ENCODE measurements at places on chromosomes 4 and X.

GRCh38 chrX:133185119-133185518 is 33.0 kb downstream of the TFDP3 start:
- DNase-seq = no peak

DNA sequence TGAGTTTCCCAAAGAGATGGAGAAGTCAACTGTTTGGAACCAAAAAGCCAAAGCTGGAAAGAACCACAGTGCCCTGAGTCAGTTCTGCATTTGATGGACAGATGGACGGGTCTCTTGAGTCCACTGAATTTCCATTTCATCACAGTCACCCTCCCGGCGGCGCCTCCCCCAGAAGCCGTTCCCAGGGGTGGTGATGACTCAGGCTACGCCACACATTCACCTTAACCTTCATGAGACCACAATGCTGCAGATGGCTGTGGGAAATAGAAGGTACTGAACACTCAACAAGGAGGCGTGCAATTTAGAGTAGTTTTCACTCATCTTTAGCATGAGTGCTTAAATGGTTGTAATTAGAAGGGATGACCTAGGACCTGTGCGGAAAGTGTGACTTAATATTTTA is 61.3 kb downstream of the STOX2 start:
- no peak for DNase-seq

DNA sequence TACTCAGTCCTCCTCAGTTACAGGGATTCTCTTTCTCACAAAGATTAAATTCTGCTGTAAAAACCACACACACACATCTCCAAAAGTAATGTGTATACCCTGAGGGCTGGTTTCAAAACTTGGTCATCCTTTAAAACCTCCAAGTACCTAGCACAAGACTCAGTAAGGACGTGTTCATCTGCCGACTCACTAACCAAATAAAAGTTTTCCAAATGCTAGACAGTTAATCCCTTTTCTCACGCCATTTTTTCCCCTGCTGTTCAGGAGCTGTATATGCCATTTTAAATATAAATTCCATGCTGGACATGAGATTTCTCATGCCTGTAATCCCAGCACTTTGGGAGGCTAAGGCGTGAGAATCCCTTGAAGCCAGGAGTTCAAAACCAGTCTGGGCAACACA is 3.9 kb upstream of the SAT1 start:
- DNase-seq = no peak

DNA sequence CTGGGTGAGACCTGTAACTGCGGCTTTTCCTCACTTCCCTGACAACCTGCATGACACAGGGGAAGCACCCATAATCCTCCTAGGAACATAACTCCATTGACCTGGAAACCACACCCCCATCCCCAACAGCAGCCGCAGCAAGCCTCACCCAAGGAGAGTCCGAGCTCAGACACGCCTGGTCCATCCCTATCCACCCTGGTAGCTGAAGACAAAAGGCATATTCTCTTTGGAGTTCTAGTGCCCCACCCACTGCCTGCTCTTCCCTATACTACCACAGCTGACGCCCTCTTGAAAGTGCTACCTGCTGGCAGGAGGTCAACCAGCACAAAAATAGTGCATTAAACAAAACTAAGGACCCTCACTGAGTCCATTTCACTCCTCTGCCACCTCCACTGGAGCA is 1080.9 kb upstream of the IGFBP7 start:
- DNase-seq = no peak

- DNase-seq = peak; percentile 54
These were observed 30.8 kb downstream of the RTL5 start for GRCh38 chrX:72100824-72101351.

- DNase-seq = no peak
These were observed 200.8 kb downstream of the CEP135 start for GRCh38 chr4:56149591-56149990.

GRCh38 chrX:3651277-3651676 is 62.2 kb downstream of the PRKX start:
- DNase-seq = no peak

DNA sequence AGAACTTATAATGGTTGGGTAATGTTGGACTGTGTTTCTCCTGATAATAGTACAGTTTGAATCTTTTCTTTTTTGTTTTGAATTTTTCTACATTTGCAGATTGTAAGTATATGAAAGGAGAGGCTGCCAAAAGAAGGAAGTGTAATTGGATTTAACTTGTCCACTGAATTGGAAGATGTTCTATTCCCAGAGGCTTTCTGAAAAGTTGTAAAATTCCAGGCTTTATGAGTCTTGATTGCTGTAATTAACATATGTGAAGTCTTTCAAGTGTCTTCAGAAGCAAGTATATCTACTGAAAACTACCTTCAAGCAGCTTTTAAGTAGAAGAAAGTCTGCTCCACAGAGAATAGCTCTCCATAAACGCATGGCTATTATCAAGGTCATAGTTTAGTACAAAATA is 2456.4 kb downstream of the PCDH7 start:
- no peak for DNase-seq

- DNase-seq = no peak
These were observed 31.8 kb downstream of the PLAC8 start for GRCh38 chr4:83082777-83083176.

DNA sequence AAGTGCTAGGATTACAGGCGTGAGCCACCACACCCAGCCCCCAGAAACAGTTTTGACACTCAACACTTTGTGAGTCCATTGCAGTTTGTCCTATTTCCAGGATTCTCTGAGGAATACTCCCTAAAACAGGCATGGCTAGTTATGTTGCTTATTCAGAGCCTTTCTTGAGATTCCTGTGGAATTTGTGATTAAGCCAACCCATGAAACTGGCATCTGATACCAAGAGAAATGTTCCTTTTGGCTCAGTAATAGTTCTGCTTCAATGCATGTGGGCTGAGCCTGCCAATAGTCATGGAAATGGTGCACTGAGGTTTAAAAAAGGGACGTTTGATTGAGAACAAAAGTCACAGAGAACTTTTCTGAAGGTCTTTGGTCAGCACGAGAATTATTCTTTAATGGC is 241.7 kb downstream of the PPP1R2C start:
- no peak for DNase-seq

- no peak for DNase-seq
These were observed 17.0 kb downstream of the MAB21L2 start for GRCh38 chr4:150598909-150599308.

DNA sequence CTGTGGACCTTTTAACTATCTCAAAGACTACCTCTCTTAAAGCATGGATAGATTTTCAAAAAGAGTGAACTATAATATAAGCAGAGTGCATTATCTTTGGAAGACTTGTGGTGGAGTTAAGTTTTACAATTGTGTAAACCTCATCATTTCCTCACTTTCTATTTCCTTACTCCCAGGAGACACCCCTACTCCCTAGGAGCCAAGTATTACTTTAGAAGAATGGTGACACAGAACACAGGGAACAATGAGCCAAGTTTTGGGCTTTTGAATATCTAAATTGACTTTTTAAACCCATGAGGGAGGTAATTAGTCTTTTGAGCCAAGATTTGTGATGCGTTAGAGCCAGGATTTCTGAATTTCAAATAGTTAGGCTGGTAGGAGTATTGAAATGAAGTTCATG is 78.9 kb upstream of the UNC5C start:
- no peak for DNase-seq

GRCh38 chr4:11326021-11326420 is 102.7 kb downstream of the HS3ST1 start:
- no peak for DNase-seq

DNA sequence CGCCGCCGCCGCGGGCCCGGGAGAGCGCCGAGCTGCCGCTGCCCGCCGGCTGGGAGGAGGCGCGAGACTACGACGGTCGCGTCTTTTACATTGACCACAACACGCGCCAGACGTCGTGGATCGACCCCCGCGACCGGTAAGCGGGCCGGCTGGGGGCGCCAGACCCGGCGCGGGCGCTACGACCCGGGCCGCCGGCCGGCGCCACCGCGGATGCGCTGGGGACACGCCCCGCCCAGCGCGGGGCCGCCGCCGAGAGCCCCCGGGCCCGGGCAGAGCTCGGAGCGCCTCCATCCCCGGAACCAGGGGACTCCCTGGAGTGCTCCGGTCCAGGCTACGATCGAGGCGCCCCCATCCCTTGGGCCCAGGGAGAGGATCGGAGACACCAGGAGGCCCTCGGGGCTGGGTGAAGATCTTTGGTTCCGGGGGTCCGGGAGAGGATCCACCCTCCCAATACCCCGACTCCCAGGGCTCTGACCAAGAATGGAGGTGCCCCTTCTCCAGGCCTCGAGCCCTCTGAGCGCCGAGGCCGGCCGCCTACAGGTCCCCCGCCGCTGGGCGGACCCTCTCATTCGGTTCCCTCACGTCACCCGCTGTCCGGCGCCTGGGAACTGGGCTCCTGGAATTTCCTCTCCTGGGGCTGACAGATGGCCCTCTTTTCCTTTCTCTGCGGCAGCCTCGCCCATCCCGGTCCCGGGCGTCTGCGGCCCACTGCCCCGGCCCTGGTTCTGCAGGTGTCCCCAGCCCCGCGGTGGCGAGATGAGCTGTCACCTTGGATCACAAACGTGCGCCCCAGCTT is 48.8 kb downstream of the CLDN34 start:
- DNase-seq = no peak

DNA sequence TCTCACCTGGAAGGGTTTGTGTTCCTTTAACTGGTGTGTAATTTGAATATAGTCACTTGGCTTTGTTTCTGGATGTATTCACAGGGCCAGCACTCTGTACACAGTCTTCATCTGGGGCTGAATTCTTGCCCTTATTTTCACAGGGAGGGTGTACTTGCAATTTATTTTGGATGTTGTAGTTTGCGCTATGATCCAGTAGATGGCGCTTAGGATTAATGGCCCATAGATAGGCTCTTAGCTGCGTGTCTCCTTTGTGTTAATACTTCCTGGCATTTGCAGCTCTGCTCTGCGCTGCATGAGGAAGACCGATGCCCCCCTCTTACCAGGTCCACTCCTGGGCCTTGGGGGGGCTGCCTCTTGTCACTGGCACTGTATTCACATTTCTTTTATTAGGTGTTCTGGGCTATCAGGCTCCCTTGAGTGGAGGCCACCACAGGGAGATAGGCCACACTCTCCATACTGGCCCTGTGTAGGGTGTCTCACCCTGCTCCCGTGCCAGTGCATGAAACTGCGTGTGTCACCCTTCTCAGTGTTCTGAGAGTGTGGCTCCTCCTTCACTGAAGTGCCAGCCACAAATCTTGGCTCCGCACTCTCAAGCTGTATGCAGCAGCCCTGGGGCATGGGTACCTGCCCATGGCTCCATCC is 562.2 kb downstream of the ZIC3 start:
- DNase-seq = no peak

DNA sequence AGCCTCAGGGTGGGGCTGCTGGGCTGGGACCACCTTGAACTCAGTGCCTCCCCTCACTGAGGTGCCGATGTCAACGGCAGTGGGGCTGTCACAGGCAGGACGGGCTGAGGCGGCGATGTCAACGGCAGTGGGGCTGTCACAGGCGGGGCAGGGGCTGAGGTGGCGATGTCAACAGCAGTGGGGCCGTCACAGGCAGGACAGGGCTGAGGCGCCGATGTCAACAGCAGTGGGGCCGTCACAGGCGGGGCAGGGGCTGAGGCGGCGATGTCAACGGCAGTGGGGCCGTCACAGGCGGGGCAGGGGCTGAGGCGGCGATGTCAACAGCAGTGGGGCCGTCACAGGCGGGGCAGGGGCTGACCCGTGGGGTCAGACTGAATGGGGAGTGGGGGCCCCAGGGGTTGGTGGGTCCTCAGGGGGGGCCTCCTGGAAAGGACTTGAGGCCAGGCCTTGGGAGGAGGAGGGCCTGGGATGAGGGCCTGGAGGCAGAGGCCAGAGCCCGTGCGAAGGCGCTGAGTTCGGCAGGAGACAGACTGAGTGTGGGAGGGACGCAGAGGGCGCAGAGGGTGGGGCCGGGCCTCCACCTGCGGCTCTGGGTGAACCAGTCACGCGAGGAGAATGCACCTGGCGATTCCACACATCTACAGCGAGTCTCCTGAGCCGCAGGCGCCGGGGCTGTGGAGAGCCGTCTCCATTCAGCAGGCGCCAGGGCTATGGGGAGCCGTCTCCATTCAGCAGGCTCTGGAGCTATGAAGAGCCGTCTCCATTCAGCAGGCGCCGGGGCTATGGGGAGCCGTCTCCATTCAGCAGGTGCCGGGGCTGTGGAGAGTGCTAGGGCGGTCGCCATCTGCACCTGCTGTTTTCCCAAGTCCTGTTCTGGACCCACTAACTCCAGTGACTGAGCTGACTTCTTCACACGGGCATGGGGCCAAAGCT is 22.9 kb downstream of the ATP5ME start:
- no peak for DNase-seq

- DNase-seq = no peak
These were observed 278.6 kb upstream of the DIPK2B start for GRCh38 chrX:45479196-45479834.

DNA sequence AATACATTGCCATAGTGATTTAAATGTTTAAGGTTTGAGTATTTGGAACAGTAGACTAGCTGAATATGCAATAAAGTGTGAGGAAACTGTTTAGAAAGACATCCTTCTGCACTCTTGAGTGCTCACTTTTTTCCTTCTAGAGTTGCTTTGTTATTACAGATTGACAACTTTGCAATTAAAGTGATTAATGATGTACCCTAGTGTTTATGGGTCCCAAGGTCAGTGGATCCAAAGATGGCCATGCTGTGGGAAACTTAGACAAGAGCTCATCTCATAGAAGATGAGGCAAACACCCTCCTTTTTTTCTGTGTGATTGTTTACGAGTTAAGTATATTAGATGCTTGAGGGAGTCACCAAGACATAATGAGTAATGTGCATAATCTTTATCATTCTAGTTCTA is 118.8 kb downstream of the PDLIM5 start:
- no peak for DNase-seq

DNA sequence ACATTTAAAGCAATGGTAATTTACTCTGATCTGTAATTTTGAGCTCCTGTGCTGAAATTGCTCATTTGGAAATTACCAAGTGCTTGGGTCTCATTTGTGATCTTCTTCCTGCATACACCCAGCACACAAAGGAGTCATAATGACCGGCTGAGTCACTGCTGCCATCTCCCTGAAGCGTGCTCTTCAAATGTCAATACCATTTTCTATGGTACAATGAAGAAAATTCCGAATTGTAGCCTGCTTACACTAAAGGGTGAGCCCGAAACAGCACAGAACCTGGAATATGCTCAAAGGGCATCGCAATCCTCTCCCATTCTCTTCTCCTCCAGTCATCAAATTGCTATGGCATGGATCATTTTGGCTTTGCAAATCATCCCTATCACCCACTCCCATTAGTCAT is 140.5 kb downstream of the GRIA3 start:
- DNase-seq = no peak

DNA sequence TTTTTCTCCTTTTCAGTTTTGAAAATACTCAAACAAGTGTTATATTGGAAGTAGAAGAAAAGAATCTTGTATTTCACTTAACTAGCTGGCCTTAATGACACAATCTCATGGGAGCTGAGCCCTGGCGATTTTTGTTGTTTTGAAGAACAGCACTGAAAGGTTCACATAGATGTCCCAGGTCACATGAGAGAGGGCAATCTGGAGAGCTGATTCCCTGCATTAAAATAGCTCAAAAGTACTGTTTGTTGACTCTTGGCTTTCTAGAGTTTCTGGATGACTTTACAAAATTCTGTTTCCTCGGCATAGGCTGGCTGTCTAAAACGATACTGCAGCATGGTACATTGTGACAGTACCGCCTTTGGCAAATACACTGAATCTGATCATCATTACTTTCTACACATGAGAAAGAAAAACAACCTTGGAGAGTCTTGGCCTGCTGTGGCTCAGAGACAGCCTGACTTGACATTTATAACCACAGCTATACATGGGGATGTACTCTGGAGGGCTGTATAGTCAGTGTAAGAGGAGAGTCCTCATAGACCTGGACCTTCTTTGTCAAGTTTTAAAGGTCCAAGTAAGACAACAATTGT is 119.8 kb upstream of the PDLIM3 start:
- no peak for DNase-seq

Data from activated CD4-positive, CD25-positive, alpha-beta regulatory T cell treated with anti-CD3 and anti-CD28 coated beads, Interleukin-2, amount 50 U/mL, for 72 hours (primary cell).